NCI-H146 (cell line): ENCODE measurements at places on chromosomes 7 and 10.

- DNase-seq = no peak
These were observed 46.6 kb upstream of the PPP1R17 start for GRCh38 chr7:31640381-31640780.

DNA sequence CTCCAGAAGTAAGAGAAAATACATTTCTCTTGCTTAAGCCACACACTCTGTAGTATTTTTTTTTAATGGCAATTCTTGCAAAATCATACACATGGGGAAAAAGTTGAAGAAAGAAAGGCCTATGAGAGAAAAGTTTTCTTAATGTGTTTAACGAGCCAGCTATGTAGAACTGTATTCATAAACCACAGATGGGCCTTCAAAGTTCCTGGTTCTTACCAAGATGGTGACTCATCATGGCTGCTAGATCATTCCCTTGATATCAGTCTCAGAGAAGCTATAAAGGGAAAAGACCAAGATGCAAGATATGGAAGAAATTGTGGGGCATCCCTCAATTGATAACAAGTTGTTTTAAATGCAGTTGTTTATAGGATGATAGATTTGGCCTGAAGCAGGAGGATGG is 992.7 kb upstream of the MBL2 start:
- DNase-seq = no peak

GRCh38 chr7:38070718-38071117 is 107.3 kb upstream of the STARD3NL start:
- DNase-seq = no peak

- no peak for DNase-seq
These were observed 218.2 kb upstream of the KMT2E start for GRCh38 chr7:104795616-104796398.

GRCh38 chr7:75985009-75985517 is 9.3 kb downstream of the TMEM120A start:
- DNase-seq = no peak

DNA sequence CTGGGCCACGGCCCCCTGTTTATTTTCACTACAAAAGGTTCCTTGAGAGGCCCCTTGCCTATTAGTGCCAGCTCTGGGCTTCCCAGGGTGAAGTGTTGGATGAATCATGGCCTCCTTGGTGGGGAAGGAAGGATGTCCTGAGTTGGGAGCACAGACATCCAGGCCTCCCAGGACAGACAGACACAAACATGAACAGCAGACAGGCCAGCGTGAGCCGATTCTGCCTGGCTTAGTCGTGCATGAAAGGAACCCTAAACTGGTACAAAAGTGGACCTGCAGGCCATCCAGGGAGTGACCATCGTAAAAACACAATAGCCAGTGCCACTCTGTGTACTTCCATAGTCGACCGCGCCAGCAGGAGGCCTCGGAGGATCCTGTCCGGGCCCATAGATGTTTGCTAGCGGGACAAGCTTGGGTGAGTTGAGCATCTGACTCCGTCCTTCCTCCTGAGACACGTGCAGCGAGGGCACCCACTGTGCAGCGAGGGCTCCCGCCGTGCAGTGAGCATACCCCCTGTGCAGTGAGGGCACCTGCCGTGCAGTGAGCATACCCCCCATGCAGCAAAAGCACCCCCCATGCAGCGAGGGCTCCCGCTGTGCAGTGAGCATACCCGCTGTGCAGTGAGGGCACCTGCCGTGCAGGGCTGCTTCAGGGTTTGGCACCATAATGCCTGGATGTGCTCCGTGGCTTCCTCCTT is 51.3 kb upstream of the PRKAR1B start:
- peak; percentile 30 for DNase-seq

DNA sequence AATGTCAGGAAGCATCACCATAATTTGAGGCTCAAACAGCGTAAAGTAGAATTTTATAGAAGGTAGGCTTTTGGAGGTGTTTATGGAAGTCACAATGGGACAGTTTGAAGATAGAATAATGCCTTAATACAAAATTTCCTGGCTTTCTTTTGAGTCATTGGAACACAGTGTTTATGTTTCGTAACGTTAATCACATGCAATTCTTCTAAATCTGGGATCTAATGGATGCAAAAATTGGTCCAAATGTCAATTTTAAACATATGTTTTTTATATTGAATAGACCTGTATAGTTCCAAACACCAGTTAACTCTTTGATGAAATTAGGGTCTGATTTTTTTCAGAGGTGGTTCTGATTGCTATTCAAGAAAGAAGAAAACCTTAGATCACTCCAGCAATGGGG is 86.5 kb upstream of the HPS1 start:
- no peak for DNase-seq
